ENCODE measurements at places on chromosomes 4 and X.

- peak; percentile 43 for DNase-seq
Measured at GRCh38 chrX:15761564-15762191, 23.6 kb downstream of the CA5B start.

- DNase-seq = peak; percentile 69
Measured at GRCh38 chrX:39813631-39814277, 284.0 kb downstream of the BCOR start.

DNA sequence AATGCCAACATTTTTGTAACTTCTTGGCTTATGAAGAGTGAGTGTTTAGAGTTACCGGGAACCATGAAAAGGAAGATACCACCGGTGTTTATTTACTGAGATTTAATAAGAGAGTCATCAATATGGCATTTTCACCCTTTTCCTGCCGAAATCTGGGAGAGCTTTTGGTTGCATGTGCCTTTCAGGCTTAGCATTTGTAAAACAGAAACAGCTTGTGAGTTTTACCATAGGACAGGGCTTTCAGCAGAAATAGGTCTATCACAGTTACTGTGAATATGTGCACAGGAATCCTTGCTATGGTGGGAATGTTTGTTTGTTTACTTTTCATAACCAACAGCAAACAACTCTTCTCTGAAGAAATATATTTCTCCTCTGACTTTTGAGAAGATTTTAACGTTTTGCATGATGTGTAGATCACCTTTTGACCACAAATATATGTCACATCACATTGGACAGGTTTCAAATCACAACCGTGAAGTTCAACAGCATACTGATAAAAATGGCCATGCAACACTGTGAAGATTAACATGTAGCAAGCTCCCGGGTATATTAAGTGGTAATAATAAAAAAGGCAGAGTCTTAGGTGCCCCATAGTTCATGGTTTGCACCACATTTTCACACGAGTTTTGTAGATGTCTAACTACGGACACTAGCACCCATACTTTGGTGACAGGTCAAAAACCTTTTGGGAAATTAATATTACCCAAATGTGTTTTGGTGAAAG is 21.3 kb downstream of the ARHGAP24 start:
- DNase-seq = no peak

DNA sequence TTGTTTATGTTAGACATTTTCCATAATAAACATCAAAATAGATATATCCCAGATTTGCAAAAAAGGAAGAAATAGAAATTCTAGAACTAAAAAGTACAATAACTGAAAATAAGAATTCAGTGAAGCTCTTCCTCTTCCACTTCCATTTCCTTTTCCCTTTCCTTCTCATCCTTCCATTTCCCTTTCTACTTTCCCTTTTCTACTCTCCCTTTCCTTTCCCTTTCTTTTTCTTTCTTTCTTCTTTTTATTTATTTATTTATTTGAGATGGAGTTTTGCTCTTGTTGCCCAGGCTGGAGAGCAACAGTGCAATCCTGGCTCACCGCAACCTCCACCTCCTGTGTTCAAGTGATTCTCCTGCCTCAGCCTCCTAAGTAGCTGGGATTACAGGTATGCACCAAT is 30.6 kb upstream of the OPHN1 start:
- no peak for DNase-seq

DNA sequence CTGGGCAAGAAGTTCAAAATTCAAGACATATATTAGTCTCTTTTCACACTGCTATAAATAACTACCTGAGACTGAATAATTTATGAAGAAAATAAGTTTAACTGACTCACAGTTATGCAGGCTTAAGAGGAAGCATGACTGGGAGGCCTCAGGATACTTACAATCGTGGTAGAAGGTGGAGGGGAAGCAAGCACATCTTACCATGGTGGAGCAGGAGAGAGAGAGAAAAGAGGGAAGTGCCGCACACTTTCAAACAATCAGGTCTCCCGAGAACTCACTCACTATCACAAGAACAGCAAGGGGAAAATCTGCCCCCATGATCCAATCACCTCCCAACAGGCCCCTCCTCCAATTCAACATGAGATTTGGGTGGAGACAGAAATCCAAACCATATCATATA is 273.3 kb upstream of the RASGEF1B start:
- no peak for DNase-seq

- no peak for DNase-seq
Measured at GRCh38 chr4:14844061-14844460, 158.2 kb upstream of the CPEB2 start.

- no peak for DNase-seq
Measured at GRCh38 chr4:138507522-138507921, 265.4 kb upstream of the SLC7A11 start.
